Aorta (tissue), 5 donors: ENCODE measurements at places on chromosomes 3 and 15. TPM values are rescaled to one million over a fixed set of nuclear protein-coding genes. Genes with fewer than 3 reads are reported as not detected.
A peak's percentile ranks its signal among the peaks of the same experiment; 100 is the strongest.

- DNase-seq = no peak
Observed at GRCh38 chr3:32226875-32227500, 11.5 kb upstream of the CMTM8 start.

DNA sequence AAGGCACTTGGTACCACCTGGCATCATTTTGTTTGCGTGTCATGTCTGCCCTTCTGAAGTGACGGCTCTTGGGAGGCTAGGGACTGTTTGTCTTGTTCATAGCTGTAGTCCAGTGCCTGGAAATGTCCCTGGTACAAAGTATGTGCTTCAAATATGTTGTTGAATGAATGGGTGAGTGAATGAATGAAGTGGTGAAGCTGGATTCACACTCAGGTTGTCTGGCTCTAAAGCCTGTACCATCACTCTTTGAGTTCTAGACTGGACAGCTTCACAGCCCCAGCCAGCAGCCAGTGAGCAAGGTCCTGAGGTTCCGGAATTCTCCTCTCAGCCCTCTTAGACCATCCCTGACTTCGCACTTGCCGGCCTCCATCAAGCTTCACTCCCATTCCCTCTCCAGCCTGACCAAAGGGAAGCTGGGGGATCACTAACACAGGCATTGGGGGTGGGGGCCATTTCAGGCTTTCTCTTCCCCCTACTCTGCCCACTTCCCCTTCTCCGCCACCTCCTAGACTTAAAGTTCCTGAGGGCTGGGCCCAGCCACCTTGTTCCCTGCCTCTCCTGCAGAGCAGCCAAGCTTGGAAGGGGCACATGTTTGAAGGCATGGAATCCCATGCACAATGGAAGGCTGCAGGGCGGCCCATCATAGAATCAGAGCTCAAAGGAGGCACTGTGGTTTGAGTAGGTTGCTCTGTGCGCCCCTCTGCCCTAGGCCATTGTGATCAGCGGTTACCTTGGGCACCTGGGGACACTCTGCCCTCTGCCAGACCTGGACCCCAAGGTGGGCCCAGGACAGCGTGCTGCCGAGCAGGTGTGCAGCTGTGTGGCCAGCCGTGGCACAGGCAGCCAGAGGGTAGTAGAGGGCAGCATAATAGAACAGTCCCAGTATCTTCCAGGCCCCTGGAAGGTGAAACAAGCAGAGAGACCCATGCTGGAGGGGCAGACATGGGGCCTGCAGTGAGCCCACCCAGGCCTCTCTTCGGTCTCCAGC lies 7.7 kb downstream of the STRA6 start:
- DNase-seq = no peak

GRCh38 chr15:40949756-40950207 lies 3.5 kb upstream of the CHAC1 start:
- no peak for DNase-seq

DNA sequence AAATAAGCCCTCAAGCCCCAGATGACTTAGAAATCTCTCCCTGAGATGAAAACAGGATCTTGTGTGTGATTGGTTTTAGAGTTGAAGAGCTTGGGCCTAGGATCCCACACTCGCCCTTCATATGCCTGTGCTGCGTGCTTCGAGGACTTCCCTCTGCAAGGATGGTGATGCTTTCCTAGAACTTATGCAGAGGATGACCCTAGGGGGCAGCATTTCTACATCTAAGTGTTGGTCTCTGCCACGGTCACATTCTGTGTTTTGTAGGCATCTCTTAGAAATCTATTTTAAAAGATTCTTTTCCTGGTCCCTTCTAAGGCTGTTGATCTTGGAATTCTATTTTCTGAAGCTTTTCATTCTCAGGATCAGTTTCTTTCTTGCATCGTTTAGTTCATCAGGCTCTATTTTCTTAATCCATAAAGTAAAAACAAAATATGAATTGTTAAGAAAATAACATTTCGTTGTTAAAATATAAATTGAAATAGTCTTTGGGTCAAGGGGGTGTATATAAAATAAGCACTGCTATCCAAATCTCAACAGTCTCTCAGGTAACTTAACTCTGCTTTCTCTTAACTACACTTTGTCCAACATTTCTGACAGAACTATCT lies 45.7 kb downstream of the WDR76 start:
- no peak for DNase-seq

DNA sequence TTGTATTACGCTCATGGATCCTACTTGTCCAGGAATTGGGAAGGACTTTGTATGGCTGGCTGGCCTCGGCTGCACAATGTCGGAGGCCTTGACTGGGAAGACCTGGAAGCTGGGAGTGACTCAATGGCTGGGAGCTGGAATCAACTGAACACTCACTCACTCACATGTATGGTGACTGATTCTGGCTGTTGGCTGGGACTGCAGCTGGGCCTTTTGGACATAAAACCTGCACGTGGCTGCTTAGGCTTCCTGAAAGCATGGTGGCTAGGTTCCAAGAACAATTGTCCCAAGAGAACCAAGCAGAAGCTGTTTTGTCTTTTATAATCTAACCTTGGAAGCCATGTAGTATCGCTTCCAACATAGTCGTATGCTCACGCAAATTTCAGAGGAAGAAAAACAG lies 38.0 kb upstream of the CMTM8 start:
- DNase-seq = no peak

DNA sequence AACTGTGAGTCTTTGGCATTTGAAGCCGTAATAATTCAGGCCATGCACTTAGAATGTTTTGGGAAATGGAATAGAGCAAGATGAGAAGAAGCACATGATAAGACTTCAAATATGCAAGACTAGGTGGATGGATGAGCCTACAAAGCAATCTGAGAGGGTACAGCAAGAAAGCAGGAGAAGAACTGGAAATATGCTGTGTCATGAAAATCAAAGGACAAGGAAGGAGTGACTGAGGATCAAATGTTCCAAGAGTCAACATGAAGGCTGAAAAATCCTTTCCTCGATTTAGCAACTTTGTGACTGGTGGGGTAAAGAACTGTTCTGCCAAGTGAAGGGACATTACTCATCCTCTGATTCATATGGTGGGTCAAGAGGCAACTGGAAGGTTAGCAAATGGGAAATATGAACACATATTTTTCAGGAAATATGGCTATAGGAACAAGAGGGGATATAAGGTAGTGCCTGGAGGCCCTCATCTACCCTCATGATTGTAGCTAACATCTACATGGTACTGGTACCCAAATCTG lies 803.7 kb upstream of the ARRDC4 start:
- no peak for DNase-seq

DNA sequence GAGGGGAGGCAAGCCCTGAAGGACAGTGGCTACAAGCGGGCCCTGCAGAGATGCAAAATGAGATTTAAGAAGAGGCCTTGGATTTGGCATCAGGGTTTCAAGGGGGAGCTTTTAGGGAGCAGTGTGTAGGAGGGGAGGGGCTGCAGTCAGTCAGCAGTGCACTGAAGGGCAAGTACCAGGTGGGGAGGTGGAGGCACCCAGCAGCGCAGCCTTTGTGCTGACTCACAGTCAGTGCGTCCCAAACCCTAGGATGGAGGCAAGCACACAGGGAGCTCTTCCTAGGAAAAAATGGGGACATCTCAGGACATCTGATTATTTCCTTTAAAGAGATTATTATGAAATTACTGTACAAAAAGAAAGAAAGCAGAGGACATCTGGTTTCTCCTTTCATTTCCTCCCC lies 80.0 kb downstream of the AAGAB start:
- no peak for DNase-seq

DNA sequence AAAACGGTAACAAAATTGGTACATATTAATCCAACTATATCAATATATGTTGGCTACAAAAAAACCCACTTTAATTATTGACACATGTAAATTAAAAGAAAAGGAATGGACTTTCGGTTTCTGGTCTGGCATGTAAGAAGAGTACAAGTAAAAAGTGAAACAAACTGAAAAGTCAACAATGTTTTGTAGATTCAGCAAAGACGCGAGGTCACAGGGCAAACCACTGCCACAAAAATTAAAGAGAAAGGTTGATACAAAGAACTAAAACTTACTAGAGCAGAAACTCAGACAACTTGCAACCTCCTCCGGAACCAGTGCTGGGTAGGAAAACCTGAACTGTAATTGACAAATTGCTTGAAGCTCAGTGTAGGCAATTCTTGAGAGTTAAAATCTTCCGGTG lies 110.6 kb upstream of the ARPP21 start:
- DNase-seq = no peak

DNA sequence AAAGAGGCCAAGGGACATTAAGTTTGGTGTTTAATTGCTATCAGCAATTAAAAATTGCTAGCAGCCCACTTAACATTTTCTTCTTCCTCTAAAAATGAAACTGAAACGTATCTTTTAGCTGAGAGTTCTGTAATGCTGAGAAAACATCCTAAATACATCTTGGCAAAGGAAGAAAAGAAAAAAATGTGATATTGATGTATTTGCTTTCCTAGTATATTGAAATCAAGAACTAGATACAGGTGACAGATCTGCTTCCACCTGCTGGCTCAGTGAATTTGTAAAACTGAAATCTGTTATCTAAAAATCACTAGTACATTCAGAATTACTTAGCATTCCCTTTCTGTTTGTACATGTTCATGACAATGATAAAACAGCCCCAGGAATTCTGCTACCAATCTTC lies 283.2 kb downstream of the ZBTB20 start:
- DNase-seq = no peak

- no peak for DNase-seq
Observed at GRCh38 chr3:161420746-161421145, 49.4 kb upstream of the SPTSSB start.

GRCh38 chr15:63191895-63192618 lies 2.7 kb downstream of the RAB8B start:
- no peak for DNase-seq

GRCh38 chr3:63405882-63406281 lies 127.8 kb downstream of the SYNPR start:
- DNase-seq = no peak

- DNase-seq = no peak
Observed at GRCh38 chr3:138902171-138902570, 44.8 kb downstream of the FOXL2 start.

DNA sequence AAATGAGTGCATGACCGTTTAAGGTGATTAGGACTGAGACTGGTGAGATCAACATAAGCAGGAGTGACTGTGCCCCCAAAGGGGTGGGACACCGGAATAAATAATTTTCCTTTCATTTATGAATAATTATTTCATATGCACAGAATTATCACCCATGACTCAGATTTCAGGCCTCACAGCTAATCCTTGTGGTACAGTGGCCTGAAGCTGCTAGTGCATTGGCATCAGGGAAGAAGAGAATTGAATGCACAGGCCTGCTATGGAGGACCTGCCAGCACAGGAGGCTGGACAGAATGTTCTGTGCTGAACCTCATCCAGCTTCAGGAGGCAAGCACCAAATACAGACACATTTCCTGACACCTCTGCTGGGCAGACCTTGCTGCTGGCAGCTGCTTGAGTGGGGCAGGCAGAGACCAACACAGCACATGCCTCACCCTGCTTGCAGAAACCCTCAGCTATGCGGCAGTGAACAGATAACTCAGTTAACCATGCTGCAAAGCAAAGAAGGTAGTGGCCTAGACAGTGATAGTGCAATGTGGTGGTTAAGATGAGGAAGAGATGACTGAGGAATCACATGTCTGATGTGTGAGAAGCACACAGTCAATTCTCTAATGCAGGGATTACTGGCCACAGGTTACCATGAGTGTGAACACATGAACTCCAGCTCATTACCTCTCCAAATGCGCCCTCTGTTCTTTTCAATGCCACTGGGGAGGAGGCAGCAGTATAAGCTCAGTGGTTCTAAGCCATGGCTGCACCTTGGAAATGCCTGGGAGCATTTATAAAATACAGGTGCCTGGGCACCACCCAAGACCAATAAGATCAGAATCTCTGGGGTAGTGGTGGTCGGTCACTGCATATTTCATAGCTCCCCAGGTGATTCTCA lies 68.1 kb upstream of the SCN5A start:
- no peak for DNase-seq

GRCh38 chr3:152257563-152258035 lies 11.1 kb upstream of the MBNL1 start:
- no peak for DNase-seq

DNA sequence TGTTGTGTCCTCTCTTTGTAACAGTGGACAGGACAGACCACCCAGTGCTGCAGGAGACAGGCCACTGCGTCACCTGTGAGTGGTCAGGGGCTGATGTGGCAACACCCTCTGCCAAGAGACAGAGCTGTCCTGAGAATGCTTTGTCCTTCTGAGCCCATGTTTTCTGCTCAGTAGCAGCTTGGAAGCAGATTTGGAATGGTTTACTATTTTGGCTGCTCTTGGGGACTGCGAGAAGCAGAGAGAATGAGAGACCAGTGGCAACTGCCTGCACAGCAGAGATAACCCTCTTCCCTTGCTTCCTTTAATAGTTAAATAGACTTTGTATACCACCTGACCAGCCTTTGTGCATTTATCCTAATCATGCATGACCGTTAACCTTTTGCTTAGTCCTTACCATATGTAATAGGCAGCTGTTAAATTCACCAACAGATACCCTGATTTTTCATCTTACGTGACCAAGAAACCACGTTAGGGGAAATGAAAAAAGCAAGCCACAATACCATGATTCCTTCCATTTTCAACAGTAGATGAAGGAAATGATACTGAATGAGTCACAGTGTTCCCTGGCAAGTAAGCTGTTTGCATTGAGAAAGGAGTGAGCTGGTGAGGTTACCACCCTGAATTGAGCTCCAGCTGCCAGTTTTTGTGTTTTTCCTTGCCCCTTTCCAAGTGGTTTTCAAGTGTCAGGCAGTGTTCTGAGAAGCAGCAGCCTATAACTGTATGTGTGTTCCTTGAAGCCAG lies 35.5 kb downstream of the B3GALNT1 start:
- peak; percentile 51 for DNase-seq

DNA sequence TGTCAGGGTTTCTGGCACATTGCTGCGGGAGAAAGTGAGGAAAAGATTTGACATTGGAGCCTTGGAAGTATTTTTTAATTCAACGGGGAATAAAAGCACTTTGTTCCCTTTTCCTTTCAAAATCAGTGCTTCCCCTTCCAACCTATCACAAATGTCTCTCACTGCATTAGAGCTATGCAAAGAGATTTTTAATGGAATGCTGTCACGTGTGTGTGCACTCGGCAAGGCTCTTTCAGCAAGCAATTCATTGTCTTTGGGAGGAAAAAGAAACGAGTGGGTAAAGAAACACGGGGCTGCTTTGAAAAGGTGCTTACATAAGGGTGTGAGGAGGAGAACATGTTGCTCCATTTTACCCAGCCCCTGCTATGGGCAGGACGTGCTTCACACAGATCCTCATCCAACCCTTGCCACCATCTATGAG lies 490.4 kb upstream of the PROK2 start:
- DNase-seq = no peak

GRCh38 chr3:103337179-103337845 lies 902.5 kb downstream of the ZPLD1 start:
- no peak for DNase-seq

Gene ASB14
- not detected for total RNA-seq

Gene MOBP
- not detected for total RNA-seq

Gene SLC51B
- total RNA-seq = not detected

Gene DENND6A
- total RNA-seq = 38.6 TPM

Gene TMCO5A
- not detected for total RNA-seq

Gene CASR
- not detected for total RNA-seq

Gene APOD
- 596 TPM for total RNA-seq

Gene NPAP1
- total RNA-seq = not detected

Gene AHSG
- not detected for total RNA-seq

Gene NR1I2
- total RNA-seq = not detected

Gene SKOR1
- 1.2 TPM for total RNA-seq

Gene CRABP1
- total RNA-seq = not detected

Gene CCR9
- not detected for total RNA-seq

Gene VGLL3
- 49.8 TPM for total RNA-seq
